Psoas muscle (tissue), 8 donors: ENCODE measurements at places on chromosomes 16 and 17. TPM values are rescaled to one million over a fixed set of nuclear protein-coding genes. Genes with fewer than 3 reads are reported as not detected.

The CHTF8 gene
- total RNA-seq = 51.4 TPM

The ACAP1 gene
- 20.7 TPM for total RNA-seq

The ATP2A1 gene
- total RNA-seq = 2,539 TPM

The CBLN1 gene
- total RNA-seq = 1.3 TPM

The CORO6 gene
- total RNA-seq = 494 TPM

The ASGR2 gene
- total RNA-seq = 0.34 TPM

The TBX2 gene
- 6.3 TPM for total RNA-seq

The NEUROD2 gene
- total RNA-seq = not detected

The MIF4GD gene
- 38.2 TPM for total RNA-seq

The SLC5A11 gene
- total RNA-seq = 0.21 TPM

The HSD17B1 gene
- 0.54 TPM for total RNA-seq

The TSPOAP1 gene
- 2.3 TPM for total RNA-seq

The EVPLL gene
- not detected for total RNA-seq

The CSHL1 gene
- not detected for total RNA-seq

The YBX2 gene
- total RNA-seq = 0.84 TPM

The LDHD gene
- 35.7 TPM for total RNA-seq

The TSNAXIP1 gene
- total RNA-seq = 0.29 TPM

The KRTAP9-2 gene
- total RNA-seq = not detected

The SLC52A1 gene
- total RNA-seq = not detected

The TLCD2 gene
- 1.8 TPM for total RNA-seq

The EXOC3L1 gene
- 1.2 TPM for total RNA-seq

The CEP295NL gene
- 0.19 TPM for total RNA-seq

The MMP15 gene
- total RNA-seq = 6.0 TPM

The PHAF1 gene
- 15.6 TPM for total RNA-seq

The SOCS7 gene
- 21.1 TPM for total RNA-seq

The TCAP gene
- 4,221 TPM for total RNA-seq

The CHP2 gene
- total RNA-seq = not detected

The KRTAP3-2 gene
- not detected for total RNA-seq

The HYDIN gene
- total RNA-seq = 0.37 TPM

The MT1A gene
- 1,028 TPM for total RNA-seq

The SEZ6L2 gene
- total RNA-seq = 0.34 TPM

The GAS7 gene
- 16.9 TPM for total RNA-seq

The KRT13 gene
- total RNA-seq = not detected

The MED1 gene
- total RNA-seq = 28.3 TPM
